Right hindlimb (tissue), 1 donor: ENCODE measurements at places on chromosomes 11 and 22.
A peak's percentile ranks its signal among the peaks of the same experiment; 100 is the strongest.

DNA sequence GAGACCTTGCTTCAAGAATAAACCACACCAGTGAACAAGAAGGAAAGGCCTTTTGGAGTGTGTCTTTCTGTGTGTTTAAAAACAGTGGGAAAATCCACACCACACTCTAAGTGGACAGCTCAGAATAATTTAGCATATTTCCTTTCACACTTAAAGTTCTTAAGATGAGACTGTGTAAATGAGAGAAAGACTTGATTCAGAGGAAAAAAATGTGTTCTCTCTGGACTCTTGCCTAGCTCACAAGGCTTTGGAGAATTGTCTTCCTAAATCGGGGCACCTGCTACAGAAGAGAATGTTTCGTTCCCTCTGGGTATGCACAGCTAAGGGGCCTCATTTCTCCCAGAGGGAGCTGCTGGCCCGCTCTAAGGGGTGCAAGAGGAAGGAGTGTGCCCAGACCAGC, 28.4 kb upstream of the CRTAM start:
- no peak for DNase-seq

DNA sequence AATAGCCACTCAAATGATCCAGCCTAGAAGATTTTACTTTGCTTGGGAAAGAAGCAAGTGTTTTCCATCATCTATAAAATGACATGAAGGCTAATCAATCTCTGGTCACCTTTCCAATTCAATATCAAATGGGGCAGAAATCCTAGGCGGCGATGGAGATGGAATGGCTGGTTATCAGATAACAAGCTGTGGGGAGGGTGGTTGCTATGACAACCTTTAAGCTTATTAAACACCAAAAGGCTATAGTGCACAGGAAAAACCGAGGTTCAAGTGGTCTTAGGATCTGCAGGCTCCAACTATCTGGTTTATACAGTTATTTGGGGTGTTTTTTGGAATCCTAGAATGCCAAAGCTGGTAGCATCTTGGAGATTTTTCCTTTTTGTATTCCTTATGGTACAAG, 13.9 kb upstream of the BSX start:
- DNase-seq: no peak

- no peak for DNase-seq
Measured at GRCh38 chr11:116686866-116687265, 85.9 kb downstream of the BUD13 start.

GRCh38 chr22:36387709-36387958, 133 bp downstream of the MYH9 start:
- no peak for DNase-seq

GRCh38 chr11:559712-560304, 730 bp downstream of the LMNTD2 start:
- no peak for DNase-seq

GRCh38 chr11:41457216-41458014, 2.0 kb downstream of the LRRC4C start:
- no peak for DNase-seq

DNA sequence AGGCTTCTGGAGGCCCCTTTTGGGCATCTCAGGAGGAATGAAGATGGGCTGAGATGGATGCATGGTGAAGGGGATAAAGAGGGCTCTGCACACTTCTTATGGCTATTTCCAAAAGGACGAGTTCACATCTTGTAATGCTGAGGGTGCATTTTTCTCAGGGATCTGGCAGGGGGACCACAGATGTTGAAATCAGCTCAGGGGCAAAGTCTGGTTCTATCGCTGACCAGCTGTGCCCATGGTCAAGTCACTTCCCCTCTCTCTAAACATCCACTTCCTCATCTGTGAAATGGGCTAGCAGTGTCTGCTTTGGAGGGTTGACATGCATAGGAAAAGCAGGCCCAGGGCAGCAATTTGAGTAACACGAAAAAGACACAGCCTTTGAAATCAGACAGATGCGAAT, 26.5 kb downstream of the LHFPL7 start:
- no peak for DNase-seq

- DNase-seq: no peak
Measured at GRCh38 chr11:45698777-45699497, 33.5 kb upstream of the CHST1 start.

GRCh38 chr22:46650078-46650810, 30.1 kb downstream of the GRAMD4 start:
- no peak for DNase-seq

DNA sequence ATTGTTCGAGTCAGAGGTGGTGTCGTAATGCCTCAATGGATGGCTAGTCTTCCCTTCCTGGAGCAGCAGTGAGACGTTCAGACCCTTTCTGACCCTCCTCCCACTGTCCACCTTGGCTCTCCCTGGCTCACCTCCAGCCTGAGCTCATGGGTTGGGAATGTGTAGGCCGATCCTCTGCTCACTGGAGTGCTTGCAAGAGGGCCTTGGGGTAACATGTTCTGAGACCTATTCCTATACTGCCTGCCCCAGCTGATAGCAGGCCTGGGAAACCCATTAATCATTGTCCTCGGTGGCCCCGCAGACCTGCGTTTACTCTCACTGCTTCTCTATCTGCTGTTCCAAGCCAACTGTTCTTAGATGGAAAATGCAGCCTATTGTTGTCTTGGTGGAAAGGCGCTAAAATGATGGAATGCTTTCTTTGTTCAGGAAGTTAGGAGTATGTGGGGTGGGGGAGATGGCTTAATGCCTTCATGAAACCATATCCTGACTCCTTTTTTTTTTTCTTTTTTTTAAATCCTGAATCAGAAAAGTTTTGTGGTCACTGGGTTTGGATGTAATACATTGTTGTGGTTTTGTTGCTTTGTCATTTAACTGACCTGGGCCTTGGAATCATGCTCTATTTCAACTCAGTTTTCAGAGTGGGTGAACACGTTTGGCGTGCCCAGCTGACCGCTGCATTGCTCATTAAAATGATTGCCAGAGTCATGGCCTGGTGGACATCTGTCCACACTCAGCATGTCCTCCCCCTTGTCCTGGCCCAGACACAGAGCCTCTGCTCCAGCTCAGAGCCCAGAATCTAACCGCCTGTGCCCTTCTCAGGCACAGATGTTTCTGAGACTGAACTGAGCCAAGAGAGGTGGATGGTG, 72.5 kb downstream of the MICAL2 start:
- DNase-seq: peak; percentile 80

- DNase-seq: no peak
Measured at GRCh38 chr11:32186118-32186517, 95.2 kb downstream of the RCN1 start.

GRCh38 chr11:8262552-8263108, 1.0 kb downstream of the LMO1 start:
- DNase-seq: peak; percentile 76

- peak; percentile 79 for DNase-seq
Measured at GRCh38 chr11:727859-728748, 19.2 kb upstream of the TALDO1 start.

- no peak for DNase-seq
Measured at GRCh38 chr11:62911137-62912130, 9.7 kb downstream of the CHRM1 start.

DNA sequence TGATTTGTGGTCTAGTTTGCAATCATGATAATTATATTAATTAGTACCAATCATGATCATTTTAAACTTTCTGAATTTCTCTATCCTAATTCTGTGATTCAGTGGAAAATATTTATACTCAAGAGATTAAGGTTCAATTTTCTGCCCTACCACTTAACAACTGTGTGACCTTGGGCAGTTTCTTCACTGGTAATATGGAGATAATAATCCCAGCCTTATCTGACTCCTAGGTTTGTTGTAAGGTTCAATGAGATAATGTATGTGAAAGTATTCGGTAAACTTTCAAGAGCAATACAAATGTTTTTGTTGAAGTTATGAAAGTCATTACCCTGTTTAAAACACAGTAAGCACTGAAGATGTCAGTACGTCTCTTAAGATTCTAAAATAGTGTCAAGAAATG, 36.3 kb downstream of the CSTPP1 start:
- no peak for DNase-seq

DNA sequence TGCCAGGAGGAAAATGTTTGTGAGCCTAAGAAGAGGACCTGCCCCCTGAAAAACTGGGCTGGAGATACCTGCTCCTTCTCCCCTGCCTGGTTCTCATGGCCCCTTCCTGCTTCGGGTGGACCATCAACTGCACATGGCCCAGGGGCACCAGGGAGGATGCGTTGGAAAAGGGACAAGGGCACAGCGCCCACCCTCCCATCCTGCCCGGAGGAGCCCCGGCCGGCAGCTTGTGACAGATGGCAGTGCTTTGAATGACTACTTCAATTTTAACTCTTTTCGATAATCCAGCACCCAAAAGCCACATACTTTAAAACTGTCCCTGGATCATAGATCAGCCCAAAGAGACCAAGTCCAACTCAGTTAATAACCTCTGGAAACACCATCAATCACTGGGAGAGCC, 135.8 kb upstream of the NECTIN1 start:
- DNase-seq: no peak

- DNase-seq: no peak
Measured at GRCh38 chr11:2862395-2863275, 22.9 kb downstream of the CDKN1C start.

- no peak for DNase-seq
Measured at GRCh38 chr11:4466871-4467442, 15.5 kb upstream of the OR52K1 start.

- DNase-seq: no peak
Measured at GRCh38 chr22:24703101-24703500, 71.4 kb downstream of the PIWIL3 start.

DNA sequence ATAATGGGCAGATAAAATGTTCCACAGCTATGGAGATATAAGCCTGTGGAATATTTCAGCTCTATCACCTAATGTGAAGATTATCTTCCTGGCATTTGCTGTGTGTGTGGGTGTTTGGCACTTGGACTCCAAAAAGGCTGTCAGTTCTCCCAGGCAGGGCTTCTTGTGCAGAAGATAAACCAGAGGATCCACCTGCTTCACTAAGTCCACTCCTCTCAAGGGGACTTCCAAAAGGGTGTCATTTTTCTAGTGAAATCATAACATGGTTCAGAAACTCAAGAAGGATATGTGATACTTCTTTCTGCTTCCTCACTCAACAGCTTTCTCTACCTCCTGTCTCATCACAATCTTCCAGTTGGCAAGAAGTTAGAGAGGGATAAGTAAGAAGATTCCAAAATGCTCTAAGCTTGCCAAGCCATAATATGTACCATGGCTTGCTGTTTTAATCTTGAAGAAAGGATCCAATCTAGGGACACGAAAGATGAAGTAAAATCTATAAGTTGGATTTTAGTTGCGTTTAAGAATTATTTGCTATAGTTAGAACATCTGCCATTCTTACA, 206.2 kb upstream of the MTMR2 start:
- no peak for DNase-seq

DNA sequence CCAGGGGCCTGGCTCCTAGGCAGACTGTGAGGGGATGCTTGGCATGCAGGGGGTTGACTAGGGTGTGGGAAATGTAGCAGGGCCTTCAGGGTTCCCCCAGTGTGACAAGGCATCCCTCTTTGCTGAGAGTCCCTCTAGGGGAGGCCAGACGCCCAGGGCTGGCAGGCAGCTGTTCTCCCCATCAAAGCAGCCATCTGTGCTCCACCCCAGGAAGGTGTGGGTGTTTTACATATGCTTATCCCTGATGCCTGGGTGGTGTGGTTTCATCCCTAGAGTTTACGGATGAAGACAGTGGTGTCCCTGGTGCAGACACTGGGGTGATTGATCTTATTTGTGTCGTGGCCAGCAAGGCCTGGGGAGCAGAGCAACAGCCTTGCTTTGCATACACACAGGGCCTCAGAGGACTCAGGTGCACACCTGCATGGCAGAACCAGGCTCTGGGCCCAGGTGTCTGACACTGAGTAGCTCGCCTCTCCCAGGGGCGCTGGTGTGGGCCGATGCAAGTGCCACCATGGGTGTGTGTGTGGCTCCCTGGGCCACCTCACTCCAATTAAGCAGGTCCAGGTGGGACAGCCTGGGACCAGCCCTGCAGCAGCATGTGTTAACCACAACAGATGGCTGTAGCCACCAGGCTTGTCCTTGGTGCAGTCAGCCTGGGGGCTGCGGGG, 74.2 kb downstream of the MED15 start:
- no peak for DNase-seq

DNA sequence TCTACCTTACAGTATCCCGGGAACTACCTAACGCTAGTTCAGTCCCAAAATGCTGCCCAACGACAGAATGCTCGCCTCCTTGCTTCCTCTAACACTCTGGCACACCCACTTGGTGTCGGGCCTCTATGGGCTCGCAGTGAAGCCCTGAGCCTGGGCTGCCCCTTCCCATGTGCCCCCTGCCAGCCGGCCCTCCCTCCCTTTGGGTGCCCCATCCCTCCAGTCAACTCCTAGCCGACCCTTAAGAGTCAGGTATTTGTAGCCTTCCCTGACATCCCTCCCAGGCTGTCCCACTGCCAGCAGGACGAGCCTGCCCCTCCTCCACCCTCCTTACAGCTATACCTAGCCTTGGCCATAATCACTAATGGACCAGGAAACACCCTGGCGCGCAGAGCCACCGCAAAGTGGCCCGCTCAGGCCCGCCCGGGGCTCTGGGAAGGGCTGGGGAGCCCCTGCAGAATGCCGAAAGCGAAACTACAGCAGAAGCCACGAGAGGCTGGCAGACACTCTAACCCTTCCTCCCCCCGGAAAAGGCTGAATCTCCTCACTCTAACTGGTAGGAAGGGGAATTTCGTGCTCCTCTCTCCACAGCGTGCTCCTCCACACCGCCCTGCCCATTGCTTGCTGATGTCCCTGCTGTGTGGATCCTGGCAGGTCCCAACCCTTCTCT, 8.2 kb downstream of the CBX7 start:
- no peak for DNase-seq

- DNase-seq: no peak
Measured at GRCh38 chr11:126421271-126421671, 65.8 kb downstream of the ST3GAL4 start.

DNA sequence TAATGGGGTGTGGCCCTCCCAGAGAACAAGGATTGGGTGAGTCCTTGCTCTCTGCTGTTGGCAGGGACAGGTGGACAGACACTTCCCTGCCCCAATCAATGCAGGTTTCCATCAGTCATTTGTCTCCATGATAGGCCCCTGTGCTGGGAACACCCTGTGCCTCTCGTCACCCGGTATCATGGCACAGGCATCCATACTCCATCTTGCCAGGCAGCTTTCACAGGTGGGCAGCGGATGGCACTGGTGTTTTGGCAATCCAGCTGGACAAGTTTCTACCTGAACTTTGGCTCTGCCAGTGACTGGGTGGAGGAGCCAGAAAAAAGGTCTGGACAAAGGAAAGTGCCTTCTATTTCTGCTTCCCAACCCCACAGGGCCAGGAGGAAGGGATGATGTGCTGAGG, 47.5 kb downstream of the TRIM29 start:
- DNase-seq: no peak

DNA sequence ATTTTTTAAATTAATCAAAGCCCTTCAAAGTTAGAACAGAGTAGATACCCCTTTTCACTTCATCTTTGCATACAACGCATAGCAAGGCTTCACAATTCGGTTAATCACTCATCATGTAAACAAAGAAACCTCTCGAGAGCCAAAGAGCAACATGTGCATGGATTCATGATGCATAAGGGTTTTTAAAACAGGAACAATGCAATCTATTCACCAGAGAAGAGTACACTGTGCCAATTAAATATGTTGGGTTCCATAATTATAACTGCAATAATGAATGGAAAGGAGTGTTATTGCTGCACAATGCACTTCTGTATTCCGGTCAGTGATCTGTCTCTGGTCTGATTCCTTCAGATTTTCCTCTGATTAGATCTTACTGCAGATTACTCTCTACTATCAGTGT, 45.3 kb downstream of the CADM1 start:
- DNase-seq: no peak

GRCh38 chr11:115885535-115886421, 381.6 kb upstream of the CADM1 start:
- peak; percentile 41 for DNase-seq
